ENCODE measurements at places on chromosomes 6 and 20.
A peak's percentile ranks its signal among the peaks of the same experiment; 100 is the strongest.

- no peak for DNase-seq
These were observed 621.0 kb downstream of the PKHD1 start for GRCh38 chr6:51466427-51466826.

DNA sequence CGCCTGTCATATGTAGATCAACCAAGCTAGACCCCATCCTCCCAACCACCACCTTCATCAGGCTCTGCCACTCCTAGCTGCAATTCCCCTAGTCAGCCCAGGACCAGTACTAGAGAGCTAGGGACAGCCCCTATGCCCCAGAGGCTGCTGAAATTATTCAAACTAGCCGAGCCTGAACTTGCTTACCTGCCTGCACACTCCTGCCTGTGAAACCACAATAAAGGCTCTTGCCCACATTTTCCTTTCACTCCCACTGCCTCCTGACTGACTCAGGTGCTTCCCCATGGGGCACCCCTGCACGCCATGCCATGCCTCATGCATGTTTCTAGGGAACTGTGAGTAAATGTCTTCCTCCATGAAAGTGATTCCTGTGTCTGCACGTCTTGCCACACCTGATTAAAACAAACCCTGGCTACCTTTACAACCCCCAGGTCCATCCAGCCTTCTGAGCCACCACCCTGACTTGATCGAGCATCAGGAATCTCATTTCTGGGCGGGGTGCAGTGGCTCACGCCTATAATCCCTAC is 66.5 kb upstream of the IER3 start:
- no peak for DNase-seq

DNA sequence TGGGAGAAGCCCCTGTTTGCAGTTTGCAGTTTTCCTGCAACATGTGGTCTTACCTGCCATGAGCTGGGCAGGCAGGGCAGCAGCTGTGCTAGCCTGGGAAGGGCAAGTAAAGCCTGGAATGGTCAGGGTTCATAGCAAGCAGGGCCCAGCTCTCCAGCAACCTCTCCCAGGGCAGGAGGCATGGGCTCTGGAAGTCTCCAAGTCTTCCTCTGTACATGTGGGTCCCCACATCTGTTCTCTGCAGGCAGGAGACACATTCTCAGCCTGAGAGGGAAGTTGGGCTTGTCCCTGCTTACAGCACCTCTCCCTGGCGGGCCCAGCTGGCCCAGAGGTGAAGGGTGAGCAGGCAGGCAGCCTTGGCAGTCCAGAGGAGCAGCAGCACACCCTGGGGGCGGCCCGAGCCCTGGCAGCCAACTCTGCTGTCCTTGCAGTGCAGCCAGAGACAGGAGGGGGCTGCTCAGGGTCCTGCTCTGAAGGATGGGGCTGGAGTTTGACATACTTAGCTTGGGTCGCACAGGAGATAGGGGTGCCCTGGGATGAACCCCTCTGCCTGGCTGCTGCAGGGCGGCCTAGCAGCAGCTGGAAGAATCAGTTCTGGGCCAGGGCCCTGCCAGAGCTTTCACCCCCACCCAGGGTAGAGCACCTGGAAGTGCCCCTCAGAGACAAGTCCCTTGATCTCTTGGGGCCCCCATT is 176.0 kb downstream of the MRPL14 start:
- DNase-seq: no peak

DNA sequence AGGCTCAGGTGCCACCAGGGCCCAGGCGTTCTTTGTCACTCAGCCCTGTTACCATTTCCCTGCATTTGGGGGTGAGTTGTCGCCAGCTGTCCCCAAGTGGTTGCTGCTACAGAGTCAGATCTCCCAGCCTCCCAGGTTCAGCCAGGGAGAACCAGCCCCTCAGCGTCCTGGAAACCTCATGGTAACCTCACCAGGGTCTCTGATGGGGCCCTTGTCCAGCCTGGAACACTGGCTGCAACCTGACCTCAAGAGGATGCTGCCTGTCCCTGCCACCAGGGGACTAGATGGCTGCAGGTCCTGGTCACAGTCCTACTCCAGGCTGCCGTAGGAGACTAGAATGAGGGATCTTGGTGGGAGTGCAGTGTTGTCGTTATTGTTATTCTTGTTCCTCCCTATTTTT is 228.3 kb upstream of the PDE10A start:
- no peak for DNase-seq

- DNase-seq: no peak
These were observed 45.9 kb downstream of the RIPOR3 start for GRCh38 chr20:50645253-50646068.

DNA sequence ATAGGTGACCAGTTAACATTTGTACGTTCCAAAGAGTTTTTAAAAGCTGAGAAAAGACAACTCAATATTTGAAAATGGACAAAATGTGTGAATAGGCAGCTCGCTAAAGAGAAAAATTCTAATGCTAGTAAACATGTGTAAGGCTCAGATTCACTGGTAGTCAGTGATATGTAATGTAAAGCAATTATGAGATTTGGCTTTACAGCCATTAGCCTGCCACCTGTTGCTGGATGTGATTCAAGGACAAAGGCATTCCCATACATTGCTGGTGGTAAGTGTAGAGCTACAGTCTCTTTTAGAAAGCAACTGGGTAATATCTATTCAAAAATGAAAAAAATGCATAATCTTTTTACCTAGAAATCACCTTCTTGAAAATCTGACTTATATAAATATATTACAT is 114.3 kb downstream of the COL19A1 start:
- DNase-seq: no peak

DNA sequence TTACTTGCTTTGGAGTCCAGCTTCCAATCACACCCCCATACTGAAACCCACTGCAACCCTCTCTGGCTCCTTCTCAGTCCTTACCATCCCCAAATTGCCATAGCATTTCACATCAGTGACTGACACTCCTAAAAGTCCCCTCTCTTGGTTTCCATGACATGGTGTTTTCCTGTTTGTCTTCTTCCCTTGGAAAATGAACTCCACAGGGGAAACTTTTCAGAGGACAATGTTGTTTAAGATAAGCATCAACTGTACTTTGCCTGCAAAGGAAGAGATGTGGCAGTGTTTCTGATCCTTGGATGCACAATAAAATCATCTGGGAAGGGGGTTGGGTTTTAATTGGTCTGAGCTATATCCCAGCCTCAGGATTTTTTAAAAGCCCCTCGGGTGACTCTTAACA is 214.9 kb downstream of the HACE1 start:
- DNase-seq: no peak

- DNase-seq: no peak
These were observed 165.9 kb upstream of the IRAK1BP1 start for GRCh38 chr6:78701407-78701806.

DNA sequence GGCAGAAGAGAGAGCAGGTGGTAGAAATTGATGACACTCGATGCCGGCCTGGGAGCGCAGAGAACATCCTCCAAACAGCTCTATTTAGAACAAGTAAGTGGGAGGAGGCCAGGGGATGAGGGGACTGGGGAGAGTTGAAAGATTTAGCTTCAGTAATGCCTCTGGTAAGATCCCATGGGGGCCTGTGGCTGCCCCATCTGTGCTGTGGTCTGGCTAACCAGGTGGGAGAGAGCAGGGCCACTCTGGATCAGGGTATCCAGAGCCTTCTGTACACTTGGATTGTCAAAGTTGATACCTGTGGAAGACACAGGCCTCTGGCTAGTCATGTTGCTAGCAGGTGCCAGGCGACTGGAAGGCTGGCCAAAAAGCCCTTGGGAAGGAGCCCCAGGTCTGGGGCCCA is 27.6 kb downstream of the NCOA5 start:
- peak; percentile 47 for DNase-seq

GRCh38 chr6:44298864-44299263 is 14.3 kb downstream of the AARS2 start:
- DNase-seq: no peak

GRCh38 chr20:49870261-49870660 is 45.1 kb downstream of the SPATA2 start:
- no peak for DNase-seq

GRCh38 chr6:3755637-3756545 is 4.4 kb upstream of the PXDC1 start:
- no peak for DNase-seq

DNA sequence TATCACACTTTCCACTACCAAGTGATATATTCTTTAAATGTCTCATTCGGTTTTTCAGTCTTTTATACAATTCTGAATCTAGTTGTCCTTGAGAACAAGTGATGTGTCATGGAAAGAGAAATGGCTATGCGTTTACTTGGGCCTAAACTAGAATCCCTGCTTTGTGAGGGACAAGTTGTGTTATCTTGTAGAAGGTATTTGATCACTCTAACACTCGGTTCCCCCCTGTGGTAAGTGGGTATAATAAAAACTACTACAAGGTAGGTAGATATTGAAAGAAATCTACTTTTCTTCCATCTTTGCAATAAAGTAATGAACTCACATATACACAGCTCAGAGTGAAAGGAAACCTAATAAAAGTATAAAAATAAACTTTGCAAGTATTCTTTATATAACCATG is 108.9 kb downstream of the MANEA start:
- no peak for DNase-seq
